Hepatocyte (in vitro differentiated cells): ENCODE measurements at places on chromosomes 13 and 19.

DNA sequence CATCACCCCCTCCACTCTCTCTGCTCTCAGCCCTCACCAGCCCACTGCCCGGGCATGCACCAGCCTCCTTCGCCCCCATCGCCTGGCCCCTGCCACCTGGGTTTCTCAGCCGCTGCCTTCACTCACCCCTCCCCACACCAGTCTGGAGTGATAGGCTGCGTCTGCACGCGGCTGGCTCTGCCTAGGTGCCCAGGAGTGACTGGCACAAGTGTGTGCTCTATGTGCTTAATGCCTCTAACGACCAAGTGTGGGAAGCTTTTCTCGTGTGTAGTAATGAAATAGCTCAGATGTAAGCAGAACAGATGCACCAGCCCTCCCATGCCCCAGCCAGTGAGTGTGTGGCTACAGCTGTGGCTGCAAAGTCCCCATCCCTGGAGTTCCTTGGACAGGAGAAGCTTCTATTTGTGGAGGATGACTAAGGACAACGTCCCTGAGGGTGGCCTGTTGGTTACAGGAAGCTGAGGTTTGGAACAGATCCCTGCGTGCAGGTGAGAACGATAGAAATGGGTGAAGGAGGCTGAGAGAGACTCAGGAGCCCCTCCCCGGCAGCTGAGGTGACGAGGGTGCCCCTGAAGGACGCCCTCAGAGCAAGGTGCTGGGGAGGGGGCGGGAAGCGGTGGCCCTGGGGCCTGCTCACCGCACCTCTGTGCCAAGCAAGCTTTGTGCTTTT lies 35.6 kb downstream of the ATP11A start:
- no peaks in the 10 kb centered on the region for H3K36me3 ChIP-seq
- H3K4me1 ChIP-seq, result peaks cover 45% of the 10 kb centered on the region
- peak overlapping the region; percentile 27 for H3K27ac ChIP-seq
- H3K4me3 ChIP-seq, result no peak overlapping the region
- DNase-seq, result no peak

- H3K4me3 ChIP-seq, result no peak overlapping the region
- H3K4me1 ChIP-seq, result peaks cover 39% of the 10 kb centered on the region
These were observed 16.5 kb downstream of the LSM4 start for GRCh38 chr19:18306209-18306887.

GRCh38 chr19:46484656-46485055 lies 11.0 kb downstream of the PNMA8B start:
- H3K36me3 ChIP-seq, result no peaks in the 10 kb centered on the region
- DNase-seq, result no peak
- peaks cover 32% of the 10 kb centered on the region for H3K4me1 ChIP-seq
- H3K27me3 ChIP-seq, result peaks cover 9% of the 10 kb centered on the region
- no peak overlapping the region for H3K4me3 ChIP-seq

DNA sequence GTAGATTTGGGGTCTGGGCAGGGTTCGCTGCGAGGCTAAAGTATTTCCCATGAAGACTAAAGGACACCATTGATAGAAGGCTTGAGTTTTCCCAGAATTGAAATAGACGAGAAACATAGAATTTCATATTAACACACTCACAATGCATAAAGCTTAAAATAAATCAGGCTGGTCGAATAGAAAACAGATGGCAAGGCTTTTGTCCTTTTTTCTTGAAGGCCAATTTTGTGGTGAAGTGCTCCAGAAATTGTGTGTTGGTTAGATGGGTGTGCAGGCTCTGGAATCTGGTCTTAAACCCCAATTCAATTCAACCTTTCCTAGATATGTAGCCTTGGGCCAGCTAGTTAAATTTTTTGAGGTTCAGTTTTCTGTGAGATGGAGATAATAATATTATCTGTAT lies 56.9 kb upstream of the LRCH1 start:
- no peaks in the 10 kb centered on the region for H3K4me1 ChIP-seq
- peak overlapping the region; percentile 60 for H3K27ac ChIP-seq
- no peak for DNase-seq

DNA sequence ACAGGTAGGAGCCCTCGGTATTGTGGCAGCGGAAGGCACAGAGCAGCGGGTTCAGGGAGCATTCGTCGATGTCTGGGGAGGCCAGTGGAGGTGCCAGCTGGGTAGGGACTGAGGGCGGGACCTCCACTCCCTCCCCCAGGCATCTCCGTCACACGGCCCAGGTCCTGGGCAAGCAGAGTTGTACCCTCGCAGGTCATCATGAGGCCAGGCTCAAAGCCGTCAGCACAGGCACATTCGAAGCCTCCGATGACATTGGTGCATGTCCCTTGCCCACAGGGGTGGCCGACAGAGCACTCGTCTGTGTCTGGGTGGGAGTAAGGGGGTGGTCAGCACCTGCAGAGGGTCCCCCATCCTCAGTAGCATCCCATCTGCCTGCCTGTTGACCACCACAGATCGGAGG lies 35.3 kb downstream of the CCL25 start:
- no peaks in the 10 kb centered on the region for H3K36me3 ChIP-seq
- no peak for DNase-seq
- no peak overlapping the region for H3K27ac ChIP-seq
- no peaks in the 10 kb centered on the region for H3K4me1 ChIP-seq

DNA sequence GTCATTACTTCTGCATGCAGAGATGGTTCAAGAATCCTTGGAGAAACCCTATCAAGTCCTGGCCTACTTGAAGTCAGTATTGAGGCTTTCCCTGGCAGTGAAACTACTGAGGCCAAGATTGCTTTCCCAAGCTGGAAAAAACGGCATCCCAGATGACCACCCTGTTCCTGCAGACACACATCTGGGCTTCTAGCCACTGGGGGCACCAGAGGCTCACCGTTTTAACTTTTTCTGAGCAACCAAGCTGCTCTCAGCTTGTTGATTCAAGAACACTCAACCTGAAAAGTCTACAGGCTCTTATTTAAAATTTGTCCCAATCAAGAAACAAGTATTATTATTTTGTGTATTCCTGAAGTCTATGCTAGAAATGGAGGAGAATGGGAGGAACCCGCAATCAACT lies 66.6 kb downstream of the SPRYD7 start:
- DNase-seq, result peak; percentile 19
- H3K4me3 ChIP-seq, result no peak overlapping the region
- no peaks in the 10 kb centered on the region for H3K27me3 ChIP-seq

GRCh38 chr13:73519396-73520116 lies 460.8 kb downstream of the KLF5 start:
- H3K27me3 ChIP-seq, result no peaks in the 10 kb centered on the region
- no peak overlapping the region for H3K4me3 ChIP-seq
- H3K36me3 ChIP-seq, result no peaks in the 10 kb centered on the region

- no peak overlapping the region for H3K4me3 ChIP-seq
- peaks cover 4% of the 10 kb centered on the region for H3K4me1 ChIP-seq
- no peaks in the 10 kb centered on the region for H3K36me3 ChIP-seq
- H3K27ac ChIP-seq, result no peak overlapping the region
These were observed 12.4 kb upstream of the ZSCAN4 start for GRCh38 chr19:57656346-57656745.

- no peak overlapping the region for H3K27ac ChIP-seq
- H3K27me3 ChIP-seq, result no peaks in the 10 kb centered on the region
- no peaks in the 10 kb centered on the region for H3K36me3 ChIP-seq
- no peak for DNase-seq
- no peak overlapping the region for H3K4me3 ChIP-seq
- H3K4me1 ChIP-seq, result no peaks in the 10 kb centered on the region
These were observed 167.1 kb upstream of the MAB21L1 start for GRCh38 chr13:35643625-35644024.

DNA sequence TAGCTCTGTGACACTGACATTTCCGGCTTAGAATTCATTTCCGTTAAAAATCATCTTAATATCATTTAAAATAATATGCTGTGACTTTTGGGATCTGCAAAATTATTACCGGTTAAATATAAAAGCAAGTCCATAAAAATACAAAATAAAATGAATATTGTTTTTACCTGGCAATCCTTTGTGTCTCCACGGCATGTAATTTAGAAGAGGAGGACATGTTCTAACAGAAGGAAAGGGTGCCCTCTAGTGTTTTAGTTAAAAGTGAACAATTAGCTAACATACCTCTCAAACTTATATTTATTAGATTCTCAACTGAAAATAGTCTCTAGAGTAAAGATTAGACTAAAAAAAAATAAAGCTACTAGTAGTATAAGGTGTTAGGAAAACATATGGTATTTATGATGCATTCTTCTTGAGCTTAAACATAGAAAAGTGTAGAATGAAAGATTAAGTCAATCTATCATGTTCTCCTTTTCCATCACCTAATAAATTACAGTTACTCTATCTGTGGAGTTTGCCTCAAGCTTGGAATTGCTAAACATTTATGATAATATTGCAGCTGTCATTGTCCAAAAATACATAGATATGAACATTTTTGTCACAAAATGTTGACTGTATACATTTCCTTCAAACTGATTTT lies 676.7 kb upstream of the SPRY2 start:
- H3K27ac ChIP-seq, result no peak overlapping the region
- peak; percentile 77 for DNase-seq
- H3K27me3 ChIP-seq, result no peaks in the 10 kb centered on the region
- H3K36me3 ChIP-seq, result no peaks in the 10 kb centered on the region
- no peak overlapping the region for H3K4me3 ChIP-seq
- H3K4me1 ChIP-seq, result no peaks in the 10 kb centered on the region

- H3K27ac ChIP-seq, result no peak overlapping the region
- no peak overlapping the region for H3K4me3 ChIP-seq
- peaks cover 4% of the 10 kb centered on the region for H3K4me1 ChIP-seq
- DNase-seq, result no peak
- no peaks in the 10 kb centered on the region for H3K36me3 ChIP-seq
These were observed 26.9 kb upstream of the TMEM160 start for GRCh38 chr19:47075179-47075810.

GRCh38 chr13:87889254-87889653 lies 218.1 kb downstream of the SLITRK5 start:
- no peaks in the 10 kb centered on the region for H3K4me1 ChIP-seq
- H3K27ac ChIP-seq, result no peak overlapping the region
- H3K36me3 ChIP-seq, result no peaks in the 10 kb centered on the region
